ENCODE measurements at places on chromosomes 11 and 22. TPM values are rescaled to one million over a fixed set of nuclear protein-coding genes. Genes with fewer than 3 reads are reported as not detected.

The SLC22A6 gene
- not detected for total RNA-seq

The IFITM10 gene
- 1.1 TPM for total RNA-seq

The CYP2R1 gene
- total RNA-seq = 7.2 TPM

The PES1 gene
- 77.9 TPM for total RNA-seq

The BEST1 gene
- 4.6 TPM for total RNA-seq

The DEUP1 gene
- total RNA-seq = not detected

The CCDC116 gene
- total RNA-seq = 0.26 TPM

Data from bronchial smooth muscle cell (primary cell).